ENCODE measurements at places on chromosomes 1 and 21. TPM values are rescaled to one million over a fixed set of nuclear protein-coding genes. Genes with fewer than 3 reads are reported as not detected.
A peak's percentile ranks its signal among the peaks of the same experiment; 100 is the strongest.

The LMX1A gene
- polyA plus RNA-seq = 2.2 TPM

GRCh38 chr1:47682786-47683350, 245.0 kb downstream of the FOXD2 start:
- no peak for DNase-seq

DNA sequence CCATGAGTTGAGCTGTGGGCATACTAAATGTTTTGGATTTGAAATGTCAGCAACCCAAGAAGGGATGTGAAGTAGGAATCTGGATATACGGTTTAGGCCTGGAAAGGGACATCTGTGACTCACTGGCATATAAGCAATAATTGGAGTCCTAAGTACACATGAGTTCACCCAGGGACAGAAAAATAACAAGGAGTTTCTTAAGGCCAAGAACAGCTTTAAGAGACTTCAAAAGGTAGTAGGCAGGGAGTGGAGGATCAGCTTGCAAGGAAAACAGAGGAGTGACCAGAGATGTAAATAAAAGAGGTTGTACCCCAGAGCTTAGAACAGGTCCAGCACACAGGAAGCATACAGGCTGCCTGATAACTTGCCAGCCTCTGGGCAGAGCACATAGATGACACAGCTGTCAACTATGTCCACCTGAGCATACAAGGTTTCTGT, 28.1 kb downstream of the TMEM50B start:
- DNase-seq = no peak

The KRTAP20-2 gene
- polyA plus RNA-seq = not detected

GRCh38 chr1:58041621-58042020, 504.9 kb downstream of the OMA1 start:
- no peak for DNase-seq

- no peak for DNase-seq
These were observed 43.3 kb upstream of the PCBP3 start for GRCh38 chr21:45600248-45600647.

- DNase-seq = no peak
These were observed 1.8 kb downstream of the MYCL start for GRCh38 chr1:39899611-39900538.

- DNase-seq = no peak
These were observed 106.6 kb downstream of the DUSP10 start for GRCh38 chr1:221635305-221635704.

The GREM2 gene
- 5.4 TPM for polyA plus RNA-seq

- DNase-seq = no peak
These were observed 153.9 kb downstream of the ETS2 start for GRCh38 chr21:38959692-38960061.

DNA sequence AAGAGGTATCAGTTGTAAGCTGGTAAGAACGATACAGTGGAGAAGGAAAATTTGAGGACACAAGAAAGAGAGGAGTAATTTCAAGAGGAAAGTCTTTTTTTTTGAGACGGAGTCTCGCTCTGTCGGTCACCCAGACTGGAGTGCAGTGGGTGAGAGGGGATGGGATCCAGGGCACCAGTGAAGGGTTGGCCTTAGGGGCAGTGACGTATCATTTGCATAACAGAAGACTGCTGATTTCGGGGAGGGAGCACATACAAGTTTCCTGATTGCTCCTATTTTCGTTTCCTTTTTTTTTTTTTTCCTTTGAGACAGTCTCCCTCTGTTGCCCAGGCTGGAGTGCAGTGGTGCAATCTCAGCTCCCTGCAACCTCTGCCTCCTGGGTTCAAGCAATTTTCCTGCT, 4.2 kb downstream of the S100A13 start:
- no peak for DNase-seq

The GBP6 gene
- polyA plus RNA-seq = 0.08 TPM

GRCh38 chr1:207628776-207629175, 16.2 kb upstream of the CR1L start:
- DNase-seq = no peak

DNA sequence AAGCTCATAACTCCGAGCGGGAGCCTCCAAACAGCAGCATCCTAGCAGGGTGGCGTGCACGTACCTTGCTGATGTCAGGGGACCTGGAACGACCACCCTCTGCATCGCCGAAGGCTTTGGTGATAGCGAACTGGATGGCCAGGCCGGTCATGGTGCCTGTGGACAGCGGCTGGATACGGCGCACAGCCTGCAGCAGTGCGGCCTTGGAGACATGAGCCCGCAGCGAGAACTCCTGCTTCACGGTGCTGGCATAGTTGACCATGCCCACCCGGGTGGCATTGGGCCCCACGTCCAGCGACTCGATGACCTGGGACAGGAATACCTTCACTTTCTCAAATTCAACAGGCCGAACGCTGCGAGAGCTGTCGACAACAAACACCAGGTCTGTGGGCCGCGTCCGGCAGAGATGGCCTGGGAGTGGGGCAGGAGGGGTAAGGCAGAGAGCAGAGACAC, 2.0 kb downstream of the MATN1 start:
- no peak for DNase-seq

GRCh38 chr21:35478161-35479064, 429.3 kb upstream of the RUNX1 start:
- no peak for DNase-seq

DNA sequence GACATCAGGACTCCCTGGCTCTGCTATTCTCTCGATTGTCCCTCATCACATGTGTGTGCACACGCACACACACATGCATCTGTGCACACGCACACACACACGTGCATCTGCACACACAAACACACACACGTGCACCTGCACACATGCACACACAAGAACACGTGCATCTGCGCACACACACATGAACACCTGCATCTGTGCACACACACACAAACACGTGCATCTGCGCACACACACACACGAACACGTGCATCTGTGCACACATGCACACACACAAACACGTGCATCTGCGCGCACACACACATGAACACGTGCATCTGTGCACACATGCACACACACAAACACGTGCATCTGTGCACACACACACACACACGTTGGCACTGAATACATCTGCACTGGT, 14.7 kb downstream of the S100A7A start:
- no peak for DNase-seq

DNA sequence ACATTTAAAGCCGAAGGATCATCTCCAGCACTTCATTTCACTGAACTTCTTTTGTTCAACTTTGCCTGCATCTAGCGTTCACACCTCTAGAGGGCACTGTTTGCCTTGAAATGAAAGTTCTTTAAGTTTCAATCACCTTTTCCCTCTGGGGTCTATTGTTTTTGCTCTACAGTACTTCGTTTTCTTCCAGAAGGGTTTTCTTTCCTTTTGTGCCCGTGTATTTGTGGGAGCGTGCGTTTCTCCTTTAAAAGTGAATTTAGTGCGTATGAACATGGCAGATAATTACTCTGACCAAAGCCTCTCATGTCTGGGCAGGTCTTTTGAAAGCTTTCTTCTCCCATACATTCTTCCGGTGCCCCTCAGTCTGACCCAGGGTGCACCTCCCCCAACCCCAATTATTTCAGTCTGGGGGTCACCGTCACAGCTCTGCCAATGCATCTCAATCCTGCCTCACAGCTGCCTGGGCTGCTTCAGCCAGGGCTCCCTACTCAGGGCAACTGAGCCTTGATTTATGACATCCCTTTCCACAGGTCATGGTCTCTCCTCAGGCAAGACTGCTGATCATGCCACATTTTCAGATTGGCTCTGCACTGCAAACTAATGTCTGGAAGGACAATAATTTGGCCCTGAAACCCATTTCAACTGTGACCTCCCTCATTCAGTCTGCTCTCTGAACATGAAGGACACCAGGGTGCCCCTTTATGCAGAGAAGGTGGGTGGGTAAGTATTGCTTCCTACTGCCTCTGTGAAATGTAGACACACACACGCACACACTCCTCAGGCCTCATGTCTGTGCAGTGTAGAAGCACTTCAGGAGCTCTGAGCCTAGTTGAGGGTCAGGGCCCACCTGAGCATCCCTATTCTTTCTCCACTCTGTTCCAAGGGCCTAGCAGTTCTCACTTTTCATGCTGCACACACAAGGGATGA, 88.6 kb downstream of the NUF2 start:
- DNase-seq = peak; percentile 37

GRCh38 chr1:54326543-54327385, 79.4 kb downstream of the SSBP3 start:
- DNase-seq = no peak

The CSF3R gene
- 2.2 TPM for polyA plus RNA-seq

DNA sequence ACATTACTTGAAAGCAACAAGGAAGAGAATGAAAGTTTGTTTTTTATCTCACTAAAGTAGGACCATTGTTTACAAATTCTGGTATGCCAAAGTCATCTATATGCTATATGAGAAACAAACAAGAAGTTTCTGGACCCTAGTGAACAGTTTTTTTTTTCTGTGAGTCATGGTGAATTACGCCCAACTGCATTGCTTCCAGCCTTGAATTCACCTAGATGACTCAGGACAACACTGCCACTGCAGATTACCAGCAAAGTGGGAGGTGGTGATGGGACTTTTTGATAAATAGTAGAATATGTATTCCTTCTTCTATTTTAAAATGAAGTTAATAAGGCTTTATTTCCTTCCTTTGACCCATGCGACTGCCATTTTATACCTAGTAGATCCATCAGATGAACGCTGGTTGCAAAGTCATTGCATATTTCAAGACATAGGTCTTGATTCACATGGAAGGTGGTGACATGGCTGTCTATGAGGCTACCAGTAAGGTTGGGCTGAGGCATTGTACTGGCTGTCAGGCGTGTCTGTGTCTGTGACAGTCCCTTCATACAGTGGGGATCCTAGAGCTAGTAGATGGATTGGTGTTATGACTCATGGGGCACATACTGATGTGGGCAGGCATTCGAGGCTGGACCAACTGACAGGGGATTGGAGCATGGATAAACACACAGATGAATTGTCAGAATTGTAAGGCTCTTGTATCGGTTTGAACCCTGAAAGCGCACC, 49.1 kb upstream of the APOBEC4 start:
- no peak for DNase-seq

- no peak for DNase-seq
These were observed 103.8 kb downstream of the LRRC7 start for GRCh38 chr1:69671363-69672010.

The DPT gene
- 66.1 TPM for polyA plus RNA-seq

The ATP1A2 gene
- 74.9 TPM for polyA plus RNA-seq

GRCh38 chr1:5729636-5730145, 262.5 kb downstream of the NPHP4 start:
- no peak for DNase-seq

DNA sequence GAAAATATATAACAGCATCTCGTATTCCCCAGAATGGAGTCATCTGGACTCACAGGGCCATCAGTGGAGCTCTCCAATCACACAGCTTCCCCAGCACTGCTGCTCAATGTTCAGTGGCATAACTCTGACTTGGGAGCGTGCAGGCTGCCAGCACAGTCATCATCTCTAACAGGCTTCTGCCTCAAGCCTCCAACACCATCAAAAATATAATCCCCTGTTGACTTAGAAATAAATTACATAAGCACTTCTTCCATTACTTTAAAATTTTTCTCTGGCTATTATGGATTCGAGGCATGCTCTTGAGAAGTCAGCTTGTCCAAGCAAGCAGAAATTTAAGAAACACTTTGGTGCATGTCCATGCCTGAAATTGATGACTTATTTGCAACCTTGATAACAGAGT, 6.2 kb downstream of the DUSP23 start:
- no peak for DNase-seq

The FCRL1 gene
- polyA plus RNA-seq = 0.09 TPM

DNA sequence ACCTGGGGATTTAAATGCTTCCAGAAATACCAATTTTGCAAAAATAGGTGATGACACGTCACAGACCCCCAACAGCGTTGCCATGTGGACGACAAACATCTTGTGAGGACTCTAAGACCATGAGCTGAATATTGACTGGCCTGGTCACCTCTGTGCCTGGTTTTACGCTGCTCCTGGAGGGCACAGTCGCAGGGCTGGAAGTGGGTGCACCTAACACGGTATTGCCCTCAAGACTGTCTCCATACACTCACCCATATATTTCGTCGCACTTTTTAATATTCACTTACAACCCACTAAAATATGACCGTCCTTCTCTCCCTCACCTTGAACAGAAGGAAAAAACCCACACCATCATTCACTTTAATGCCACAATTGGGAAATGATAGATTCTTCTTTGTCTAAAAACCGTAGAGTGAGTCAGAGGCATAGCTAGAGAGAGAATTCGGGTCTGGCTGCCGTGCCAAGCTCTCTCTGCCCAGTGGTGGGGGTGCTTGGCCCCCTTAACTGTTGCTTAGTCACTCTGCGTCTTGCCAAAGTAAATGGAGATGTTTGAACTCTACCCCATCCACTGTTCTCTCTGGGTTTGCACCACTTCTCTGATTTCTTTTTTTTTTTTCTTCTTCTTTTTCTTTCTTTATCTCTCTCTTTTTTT, 40.8 kb upstream of the UTS2 start:
- no peak for DNase-seq

DNA sequence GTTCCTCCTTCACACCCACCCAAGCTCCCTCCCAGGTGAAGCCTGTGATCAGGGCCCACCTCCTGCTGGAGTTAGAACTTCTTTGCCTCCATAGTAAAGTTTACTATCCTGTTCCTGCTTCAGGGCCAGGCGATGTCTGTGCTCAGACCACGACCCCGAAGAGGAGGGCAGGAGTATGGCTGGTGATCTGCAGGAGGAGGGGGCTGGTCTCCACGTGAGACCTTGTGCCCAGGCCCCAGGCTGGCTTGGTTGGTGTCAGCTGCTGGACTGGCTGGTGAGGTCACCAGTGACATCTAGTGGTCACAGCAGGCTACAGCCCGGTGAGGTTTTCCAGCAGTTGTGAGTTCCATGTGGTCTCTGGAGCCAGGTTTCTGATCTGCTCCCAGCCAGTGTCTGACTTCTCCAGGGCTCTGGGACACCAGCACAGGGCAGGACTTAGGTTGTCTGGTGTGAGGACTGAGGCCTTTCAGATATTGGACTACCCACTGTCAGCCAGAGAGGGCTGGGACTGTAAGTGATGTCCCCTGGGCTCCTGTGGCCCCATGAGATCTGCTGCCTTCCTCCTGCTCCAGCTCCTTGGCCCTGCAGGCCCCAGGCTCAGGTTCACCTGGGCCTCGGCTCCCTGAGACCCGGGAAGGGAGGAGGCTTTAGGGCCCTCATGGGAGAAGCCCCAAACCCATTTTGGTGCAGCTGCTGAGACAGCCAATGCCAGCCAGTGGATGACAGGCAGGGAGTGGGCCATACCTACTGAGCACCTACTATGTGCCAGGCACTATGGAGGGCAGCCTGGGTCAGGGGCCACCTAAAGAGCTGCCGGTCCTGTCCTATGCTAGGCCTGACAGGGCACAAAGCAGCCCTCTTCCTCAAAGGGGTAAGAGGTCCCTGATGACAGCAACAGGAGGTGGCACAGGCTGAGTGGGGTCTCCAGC, 6.0 kb upstream of the UBL4B start:
- DNase-seq = peak; percentile 64

GRCh38 chr1:175808573-175808972, 65.2 kb upstream of the TNR start:
- no peak for DNase-seq

- DNase-seq = no peak
These were observed 324.4 kb downstream of the ADGRL2 start for GRCh38 chr1:82125119-82125518.

- peak; percentile 39 for DNase-seq
These were observed 176.7 kb downstream of the LYPLAL1 start for GRCh38 chr1:219350172-219350931.

The KIRREL1 gene
- polyA plus RNA-seq = 52.4 TPM

All from muscle of arm (tissue), 14 donors.